ENCODE measurements at places on chromosomes 7 and 10.

DNA sequence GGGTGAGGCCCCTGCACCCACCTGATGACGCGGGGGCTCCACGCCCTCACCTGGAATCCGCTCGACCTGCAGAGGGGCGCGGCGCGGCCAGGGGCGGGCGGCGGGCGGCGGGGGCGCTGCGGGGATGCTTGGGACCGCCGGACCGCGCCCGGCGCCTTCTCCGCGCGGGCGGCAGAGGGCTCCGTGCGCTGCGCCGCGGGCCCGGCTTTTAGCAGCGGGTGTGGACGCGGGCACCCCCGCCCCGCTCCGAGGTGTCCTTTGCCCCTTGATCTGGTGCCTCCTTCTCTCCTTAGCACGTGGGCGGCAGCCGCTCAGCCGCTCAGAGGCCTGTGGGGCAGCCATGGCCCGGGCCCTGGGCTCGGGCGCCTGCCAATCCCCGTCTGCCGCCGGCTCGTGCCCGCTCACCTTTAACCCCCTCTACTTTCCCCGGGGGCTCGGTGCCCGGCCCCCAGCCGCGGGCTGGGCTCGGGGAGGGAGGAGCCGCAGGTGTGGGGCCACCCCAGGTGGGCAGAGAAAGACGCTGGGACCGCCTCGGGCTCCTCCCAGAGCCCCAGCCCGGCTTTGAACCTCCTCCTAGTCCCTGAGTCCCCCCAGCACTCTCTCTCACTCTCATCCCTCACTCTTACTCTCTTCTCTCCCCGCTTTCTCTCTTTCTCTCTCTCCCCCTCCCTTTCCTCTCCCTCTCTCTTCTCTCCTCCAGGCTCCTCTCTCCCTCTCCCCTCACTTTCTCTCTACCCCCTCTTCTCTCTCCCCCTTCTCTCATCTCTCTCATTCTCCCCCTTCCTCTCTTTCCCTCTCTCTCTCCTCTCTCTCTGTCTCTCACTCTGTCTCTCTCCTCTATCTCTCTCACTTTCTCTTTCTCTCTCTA is 19.7 kb upstream of the VPS37D start:
- no peak for DNase-seq

DNA sequence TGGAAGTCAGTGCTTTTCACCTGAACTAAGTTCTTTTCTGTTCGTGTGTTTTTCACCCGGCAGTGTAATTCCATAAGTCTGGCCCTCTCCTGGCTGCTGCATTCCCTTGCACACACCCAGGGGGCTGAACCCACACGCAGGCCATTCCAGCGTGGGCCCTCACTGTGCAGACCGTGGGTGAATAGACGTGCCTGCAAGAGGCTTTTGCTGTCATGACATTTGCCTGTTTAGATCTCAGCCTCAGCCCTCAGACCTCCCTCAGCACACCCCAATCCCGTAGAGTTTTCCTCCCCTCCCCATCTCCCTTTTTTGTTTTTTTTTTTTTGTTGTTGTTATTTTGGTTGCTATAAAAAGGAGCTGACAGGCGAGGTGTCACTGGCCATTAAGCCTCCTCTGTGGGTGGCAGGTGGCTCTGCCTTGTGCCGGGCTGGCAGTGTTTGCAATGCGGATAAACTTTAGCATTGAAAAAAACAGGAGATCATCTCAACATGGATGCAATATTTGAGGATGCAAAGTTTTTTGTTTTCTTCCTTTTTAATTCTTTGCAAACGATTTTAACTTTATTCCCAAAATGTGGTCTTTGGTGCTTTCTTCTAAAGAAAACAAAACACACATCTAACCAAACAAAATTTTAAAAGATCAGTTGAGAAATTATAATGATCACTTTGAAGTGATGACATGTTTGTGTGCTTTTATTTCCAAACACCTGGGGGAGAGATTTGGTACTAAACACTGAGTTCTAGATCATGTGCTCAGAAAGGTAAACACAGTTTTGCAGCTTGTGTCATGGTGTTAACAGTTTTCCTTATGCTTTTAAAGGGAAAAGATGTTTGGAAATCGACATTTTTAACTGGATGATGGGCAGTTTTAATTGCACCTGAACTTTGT is 58.8 kb downstream of the WDR37 start:
- DNase-seq = no peak

DNA sequence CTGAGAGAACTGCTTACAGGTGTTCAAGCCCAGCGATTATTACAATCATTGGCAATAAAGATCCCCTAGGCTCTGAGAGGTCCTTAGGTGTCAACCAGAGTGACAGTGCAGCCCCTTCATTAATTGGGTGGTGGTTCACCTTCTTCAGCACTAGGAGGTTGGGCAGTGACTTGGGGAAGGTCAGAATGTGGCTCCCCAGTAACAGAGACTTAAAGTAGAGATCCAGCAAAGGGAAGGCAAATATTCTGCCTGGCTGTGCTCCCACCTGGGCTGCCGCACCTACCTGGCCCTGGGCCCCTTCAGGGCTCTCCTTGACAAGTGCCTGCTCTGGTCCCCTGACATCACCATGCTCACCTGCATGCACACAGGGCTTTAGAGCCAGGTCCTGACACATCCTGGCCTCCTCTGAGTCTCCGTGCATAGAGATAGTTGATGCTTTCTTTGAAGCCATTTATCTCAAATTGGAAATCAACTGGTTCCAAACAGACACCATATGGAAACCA is 1.9 kb downstream of the CLRN3 start:
- no peak for DNase-seq

DNA sequence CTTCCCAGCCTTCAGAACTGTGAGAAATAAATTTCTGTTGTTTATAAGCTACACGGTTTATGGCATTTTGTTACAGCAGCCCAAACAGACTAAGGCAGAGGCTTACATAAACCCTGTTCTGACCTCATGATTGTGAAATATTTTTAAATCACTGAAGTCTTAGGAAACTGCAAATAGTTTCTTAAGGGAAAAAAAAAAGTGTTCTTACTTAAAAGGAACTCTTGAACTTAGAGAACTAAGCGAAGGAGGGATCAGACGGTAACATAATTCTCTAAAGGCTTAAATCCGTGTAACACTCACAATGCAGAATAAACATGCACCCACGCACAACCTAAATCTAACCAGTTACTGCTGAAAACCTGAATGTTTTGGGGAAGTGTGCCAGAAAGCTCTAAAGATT is 749.1 kb upstream of the LRRTM3 start:
- DNase-seq = no peak

GRCh38 chr7:21617513-21617912 is 74.7 kb downstream of the DNAH11 start:
- no peak for DNase-seq

DNA sequence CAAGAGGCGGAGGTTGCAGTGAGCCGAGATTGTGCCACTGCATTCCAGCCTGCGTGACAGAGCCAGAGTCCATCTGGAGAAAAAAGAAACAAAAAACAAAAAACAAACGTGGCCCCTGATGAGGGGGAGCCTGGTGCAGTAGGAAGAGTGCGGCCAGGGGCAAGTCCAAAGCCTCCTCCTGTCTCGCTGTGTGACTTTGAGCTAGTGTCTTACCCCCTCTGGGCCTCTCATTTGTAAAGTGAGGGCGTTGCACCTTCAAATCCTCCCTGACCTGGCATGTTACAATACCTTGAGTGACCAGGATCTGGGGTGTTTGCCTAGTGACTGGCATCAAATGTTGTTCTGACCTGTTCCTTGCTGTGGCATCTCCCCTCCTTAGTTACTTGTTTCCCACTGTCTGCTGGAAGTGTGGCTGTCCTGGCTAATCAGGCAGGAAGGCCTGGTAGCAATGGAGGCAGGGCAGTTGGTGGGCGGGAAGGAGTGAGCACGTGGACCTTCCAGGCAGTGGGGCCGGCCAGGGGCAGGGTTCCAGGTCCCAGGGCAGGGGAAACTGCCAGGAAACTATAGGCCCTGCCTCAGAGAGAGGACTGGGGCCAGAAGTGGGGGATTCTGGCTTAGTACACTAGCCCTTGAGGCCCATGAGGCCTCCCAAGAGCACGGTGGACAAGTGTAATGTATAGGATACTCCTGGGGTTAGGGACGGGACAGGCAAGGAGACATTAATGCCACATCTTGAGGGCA is 24.5 kb upstream of the GOLGA7B start:
- DNase-seq = no peak

DNA sequence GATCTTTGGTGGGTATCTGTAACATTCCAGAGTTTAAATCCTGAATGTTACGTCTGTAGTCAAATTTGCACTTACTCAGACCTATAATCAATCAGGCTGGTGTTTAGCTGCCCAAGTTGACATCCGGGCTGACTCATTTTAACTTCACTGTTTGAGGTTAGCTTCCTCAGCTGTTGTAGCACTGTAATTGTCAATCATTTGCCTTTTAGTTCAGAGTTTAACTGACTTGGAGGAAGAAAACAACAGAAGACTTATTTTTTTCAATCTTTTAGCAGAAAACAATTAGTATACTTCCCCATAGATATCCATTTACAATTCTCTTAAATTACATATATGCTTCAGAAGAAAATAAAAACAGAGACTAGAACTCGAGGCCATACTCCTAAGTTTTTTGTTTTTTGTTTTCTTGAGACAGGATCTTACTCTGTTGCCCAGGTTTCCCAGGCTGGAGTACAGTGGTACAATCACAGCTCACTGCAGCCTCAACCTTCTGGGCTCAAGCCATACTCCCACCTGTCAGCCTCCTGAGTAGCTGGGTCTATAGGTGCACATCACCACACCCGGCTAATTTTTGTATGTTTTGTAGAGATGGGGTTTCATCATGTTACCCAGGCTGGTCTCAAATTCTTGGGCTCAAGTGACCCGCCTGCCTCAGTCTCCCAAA is 38.5 kb upstream of the LRRC17 start:
- peak; percentile 46 for DNase-seq

GRCh38 chr10:43825421-43825820 is 176.7 kb upstream of the ZNF32 start:
- DNase-seq = no peak

DNA sequence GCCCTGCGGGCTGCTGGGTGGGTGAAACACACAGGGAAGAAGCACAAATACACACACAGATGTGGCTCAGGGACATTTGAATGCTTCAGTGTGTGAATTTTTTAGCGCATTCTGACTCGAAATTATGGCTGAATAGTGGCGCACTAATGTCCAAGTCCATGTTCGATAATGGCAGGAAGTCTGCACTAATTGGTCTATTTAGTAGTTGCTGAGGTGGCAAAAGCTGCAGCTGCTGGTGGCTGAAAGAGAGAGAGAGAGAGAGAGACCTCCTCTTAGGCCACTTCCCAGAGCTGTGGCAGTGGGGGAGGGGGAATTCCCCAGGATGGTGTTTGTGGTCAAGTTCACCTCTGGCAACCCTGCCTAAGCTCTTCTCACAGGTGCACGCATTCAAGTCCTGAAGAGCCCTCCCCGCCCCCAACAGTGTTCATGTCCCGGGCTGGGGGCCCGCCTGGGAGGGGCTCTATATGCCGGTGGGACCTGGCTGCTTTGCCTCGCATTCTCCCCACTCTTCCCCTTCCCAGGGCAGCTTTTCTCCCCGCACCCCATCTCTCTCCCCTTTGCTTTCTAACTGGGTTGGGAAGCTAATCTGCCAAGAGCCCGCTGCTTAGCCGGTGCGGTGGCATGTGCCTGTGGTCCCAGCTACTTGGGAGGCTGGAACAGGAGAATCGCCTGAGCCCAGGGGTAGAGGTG is 6.0 kb upstream of the MNX1 start:
- no peak for DNase-seq

GRCh38 chr7:129721068-129721467 is 109.5 kb downstream of the NRF1 start:
- DNase-seq = no peak

DNA sequence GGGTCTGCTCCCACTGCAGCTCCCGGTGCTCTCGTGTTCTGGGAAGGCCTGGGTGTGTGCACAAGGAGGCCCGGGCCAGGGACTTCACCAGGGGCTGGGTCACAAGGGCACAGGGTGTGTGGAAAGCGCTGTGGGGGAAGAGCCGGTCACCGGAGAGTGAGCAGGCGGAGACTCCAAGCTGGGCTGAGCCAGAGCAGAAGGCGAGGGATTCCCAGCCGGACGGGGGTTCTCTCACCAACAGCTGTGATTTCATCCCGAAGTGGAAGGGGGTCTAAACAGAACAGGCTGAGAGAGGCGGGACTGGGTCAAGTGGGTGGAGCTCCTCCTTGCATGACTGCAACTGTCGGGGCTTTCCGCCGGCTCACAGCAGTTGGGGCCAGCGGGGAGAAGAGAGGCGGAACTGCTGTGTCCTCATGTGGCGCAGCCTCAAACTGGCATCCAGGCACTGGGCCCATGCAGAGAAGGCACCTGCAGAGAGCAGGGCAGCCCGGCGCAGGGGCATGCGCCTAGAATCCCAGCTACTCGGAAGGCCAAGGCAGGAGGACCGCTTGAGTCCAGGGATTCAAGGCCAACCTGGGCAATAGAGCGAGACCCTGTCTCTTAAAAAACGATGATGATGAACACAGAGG is 7.6 kb upstream of the ORAI2 start:
- no peak for DNase-seq

DNA sequence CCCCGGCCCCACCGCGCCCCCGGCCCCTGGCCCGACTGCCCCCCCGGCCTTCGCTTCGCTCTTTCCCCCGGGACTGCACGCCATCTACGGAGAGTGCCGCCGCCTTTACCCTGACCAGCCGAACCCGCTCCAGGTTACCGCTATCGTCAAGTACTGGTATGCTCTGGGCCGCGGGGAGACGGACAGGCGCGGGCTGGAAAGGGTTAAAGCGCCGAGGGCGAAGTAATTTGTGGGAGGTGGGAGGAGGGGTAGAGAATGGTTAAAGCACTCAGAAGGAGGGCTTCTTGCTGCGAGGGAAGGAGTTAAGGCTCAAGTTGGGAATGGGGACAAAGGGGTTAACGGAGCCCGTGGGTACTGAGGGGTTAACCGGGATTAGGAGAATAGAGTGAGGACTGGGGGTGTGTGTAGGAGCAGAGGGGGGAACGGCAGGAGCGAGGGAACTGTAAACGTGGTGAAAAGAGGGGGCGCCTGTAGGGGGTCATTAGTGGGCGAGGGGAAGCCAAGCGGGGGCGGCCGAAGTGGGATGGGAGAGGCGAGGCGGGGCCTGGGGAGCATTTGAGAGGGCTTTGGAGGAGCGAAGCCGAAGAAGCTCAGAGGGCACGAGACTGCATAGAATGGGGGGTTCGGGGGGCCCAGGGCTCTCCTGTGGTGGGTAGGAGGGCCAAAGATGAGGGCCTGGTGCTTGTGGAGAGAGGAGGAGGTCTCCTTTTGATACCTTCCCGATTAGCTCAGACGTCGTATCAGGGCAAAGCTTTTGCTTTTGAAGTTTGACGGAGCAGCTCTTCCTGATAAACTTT is 605 bp downstream of the SUFU start:
- DNase-seq = no peak

- no peak for DNase-seq
These were observed 108.9 kb downstream of the ARID5B start for GRCh38 chr10:62010366-62010765.

- DNase-seq = no peak
These were observed 69.2 kb downstream of the ARMC3 start for GRCh38 chr10:22997096-22997495.

GRCh38 chr7:155247479-155248365 is 50.0 kb upstream of the INSIG1 start:
- DNase-seq = no peak

GRCh38 chr10:42652858-42653257 is 14.5 kb upstream of the ZNF33B start:
- DNase-seq = no peak

DNA sequence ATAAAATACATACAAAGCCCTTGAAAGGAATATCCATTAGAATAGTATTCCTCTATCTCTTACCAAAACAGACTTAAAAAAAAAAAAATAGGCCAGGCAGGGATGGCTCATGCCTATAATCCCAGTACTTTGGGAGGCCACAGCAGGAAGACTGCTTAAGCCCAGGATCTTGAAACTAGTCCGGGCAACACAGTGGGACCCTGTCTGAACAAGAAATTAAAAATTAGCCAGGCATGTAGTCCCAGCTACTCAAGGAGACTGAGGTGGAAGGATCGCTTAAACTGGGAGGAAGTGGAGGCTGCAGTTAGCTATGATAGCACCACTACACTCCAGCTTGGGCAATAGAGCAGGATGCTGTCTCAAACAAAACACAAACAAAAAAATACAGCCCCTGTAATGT is 9.6 kb downstream of the PDLIM1 start:
- DNase-seq = no peak
